ENCODE measurements at places on chromosomes 12 and 14.

DNA sequence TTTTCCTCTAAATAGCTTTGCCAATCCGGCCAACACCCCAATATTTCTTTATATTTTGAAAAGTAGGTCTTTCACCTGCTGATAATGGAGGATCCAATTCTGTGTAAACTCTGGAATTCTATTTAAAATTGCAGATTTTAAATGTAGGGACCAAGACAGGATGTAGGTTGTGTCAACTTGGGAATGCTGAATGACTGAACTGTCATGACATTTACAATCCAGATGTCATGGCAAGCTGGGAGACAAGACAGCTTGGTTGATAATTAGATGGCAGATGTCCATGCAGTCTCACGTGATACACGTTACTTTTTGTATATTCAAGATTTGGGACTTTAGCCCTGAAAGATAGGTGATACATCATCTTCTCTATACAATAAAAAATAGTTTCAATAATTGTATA, 477.2 kb downstream of the DIO2 start:
- no peak for DNase-seq

GRCh38 chr12:325906-326305, 63.2 kb downstream of the KDM5A start:
- no peak for DNase-seq

GRCh38 chr14:47778631-47779030, 103.2 kb upstream of the MDGA2 start:
- no peak for DNase-seq

DNA sequence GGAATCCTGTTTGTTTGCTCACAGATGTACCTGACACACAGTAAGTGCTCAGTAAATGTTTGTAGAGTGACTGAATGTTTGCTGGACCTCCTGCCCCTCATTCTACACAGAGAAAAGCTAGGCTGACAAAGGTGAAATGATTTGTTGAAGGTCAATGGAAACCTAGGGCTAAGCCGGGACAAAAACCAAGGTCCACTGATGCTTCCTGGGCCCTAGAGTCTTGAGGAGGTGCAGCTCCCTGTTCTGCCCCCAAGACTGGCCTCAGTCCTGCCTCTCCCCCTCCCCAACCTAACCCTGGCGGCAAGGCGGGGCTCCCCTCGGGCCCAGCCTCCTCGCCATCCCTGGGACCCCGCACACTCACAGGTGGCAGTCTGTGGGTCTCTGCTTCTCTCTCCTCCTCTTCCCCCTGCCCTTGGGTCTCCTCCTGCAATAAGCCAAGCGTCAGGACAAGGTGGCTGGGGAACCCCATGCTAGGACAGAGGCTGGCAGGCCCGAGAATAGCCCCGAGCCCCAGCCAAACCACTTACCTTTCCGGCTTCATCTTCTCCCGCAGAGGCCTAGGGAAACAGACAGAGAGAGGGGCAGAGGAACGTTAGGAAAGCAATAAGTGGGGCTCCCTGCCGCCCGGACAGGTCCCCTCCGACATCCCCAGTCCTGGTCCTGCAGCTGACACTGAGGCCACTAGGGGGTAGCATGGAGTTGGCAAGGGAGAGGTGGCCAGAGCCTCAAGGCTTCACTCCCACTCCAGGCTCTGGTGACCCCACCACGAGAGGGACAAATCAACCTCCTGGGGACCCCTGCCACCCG, 9.3 kb downstream of the PGF start:
- DNase-seq, result no peak

DNA sequence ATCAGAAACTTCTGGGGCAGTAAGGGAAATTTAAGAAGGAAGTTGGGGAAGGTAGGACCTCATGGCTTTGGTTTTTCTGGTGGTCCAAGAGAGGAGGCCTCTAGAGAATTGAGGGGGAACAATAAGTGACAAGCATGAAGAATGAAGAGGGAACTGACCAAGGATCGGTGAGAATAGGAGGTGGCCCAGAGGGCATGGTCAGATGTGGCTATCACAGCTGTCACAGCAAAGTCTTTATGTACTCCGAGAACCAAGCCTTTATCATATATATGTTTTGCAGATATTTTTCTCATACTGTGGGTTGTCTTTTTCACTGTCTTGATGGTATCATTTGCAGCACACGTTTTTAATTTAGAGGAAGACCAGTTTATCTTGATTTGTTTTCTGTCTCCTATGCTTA, 64.3 kb downstream of the PPP2R5C start:
- DNase-seq, result no peak

Measured in breast epithelium (tissue), 4 donors.